ENCODE measurements at places on chromosomes 2 and 18.

DNA sequence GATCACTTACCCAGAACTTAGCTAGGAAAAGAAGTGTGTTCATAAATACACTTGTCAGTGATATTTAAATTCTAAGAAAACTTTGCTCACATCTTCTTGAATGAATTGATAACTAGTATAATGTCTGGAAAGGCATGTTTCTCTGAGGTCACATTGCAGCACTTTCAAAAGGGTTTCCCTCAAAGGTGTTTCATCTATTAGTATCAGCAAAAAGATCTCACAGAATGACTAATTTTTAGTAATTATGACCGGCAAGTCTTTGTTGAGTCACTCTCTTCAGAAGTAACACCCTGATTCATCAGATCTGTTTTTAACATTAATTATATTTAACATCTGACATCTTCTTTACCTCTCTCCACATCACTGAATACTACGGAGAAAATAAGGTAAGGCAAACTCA lies 222.3 kb downstream of the IKZF2 start:
- no peak for DNase-seq

DNA sequence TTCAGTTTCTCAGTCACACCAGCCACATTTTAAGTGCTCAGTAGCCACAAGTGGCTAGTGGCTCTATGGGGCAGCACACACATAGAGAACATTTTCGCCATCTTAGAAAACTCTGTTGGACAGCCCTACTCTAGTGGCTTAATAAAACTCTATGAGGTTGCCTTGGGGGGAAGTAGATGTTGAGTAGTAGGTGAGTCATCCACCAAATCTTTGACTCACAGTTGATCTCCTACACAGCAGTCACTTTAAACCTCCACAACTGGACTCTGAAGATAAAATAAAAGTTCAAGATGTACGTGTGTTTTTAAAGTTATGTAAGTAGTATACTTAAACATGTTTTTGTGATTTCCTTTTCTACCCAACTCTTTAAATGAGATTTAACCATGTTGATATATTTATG lies 379.0 kb downstream of the SETBP1 start:
- no peak for DNase-seq

- DNase-seq: peak; percentile 66
These were observed 42.2 kb upstream of the SMAD7 start for GRCh38 chr18:48992791-48993555.

GRCh38 chr2:27807476-27807875 lies 36.0 kb downstream of the MRPL33 start:
- DNase-seq: no peak

DNA sequence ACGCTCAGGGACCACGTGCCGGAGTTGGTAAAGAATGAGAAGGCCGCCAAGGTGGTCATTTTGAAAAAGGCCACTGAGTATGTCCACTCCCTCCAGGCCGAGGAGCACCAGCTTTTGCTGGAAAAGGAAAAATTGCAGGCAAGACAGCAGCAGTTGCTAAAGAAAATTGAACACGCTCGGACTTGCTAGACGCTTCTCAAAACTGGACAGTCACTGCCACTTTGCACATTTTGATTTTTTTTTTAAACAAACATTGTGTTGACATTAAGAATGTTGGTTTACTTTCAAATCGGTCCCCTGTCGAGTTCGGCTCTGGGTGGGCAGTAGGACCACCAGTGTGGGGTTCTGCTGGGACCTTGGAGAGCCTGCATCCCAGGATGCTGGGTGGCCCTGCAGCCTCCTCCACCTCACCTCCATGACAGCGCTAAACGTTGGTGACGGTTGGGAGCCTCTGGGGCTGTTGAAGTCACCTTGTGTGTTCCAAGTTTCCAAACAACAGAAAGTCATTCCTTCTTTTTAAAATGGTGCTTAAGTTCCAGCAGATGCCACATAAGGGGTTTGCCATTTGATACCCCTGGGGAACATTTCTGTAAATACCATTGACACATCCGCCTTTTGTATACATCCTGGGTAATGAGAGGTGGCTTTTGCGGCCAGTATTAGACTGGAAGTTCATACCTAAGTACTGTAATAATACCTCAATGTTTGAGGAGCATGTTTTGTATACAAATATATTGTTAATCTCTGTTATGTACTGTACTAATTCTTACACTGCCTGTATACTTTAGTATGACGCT lies 5.8 kb downstream of the MYCN start:
- DNase-seq: no peak

DNA sequence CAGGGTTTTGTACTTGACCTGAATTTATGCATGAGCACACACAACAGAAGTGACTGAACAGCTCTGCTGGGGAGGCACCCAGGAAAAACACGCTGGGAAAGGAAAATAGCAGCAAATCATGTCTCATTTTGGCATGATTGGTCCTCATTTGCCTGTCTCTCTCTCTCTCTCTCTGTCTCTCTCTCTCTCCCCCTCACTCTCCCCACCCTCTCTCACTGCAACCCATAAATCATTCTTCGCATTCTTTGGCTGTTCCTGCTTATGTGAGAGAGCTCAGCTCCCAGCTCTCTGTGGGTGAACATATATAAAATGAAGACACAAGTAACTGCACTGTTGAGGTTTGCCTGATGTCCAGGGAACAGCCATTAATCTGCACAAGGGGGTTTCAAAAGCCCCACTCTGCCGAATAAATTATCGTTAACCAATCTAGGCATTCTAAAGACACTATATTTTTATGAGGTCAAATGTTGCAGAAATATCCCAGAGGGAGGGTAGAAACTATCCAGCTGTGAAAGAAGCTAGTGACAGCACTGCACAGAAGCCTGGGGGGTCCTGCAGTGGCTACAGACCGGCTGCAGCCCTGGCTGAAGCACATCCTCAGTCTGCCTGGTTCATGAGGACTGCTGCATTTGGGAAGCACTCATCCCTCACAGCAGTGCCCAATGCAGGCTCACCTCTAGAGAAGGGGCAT lies 260.3 kb downstream of the AFF3 start:
- DNase-seq: no peak

DNA sequence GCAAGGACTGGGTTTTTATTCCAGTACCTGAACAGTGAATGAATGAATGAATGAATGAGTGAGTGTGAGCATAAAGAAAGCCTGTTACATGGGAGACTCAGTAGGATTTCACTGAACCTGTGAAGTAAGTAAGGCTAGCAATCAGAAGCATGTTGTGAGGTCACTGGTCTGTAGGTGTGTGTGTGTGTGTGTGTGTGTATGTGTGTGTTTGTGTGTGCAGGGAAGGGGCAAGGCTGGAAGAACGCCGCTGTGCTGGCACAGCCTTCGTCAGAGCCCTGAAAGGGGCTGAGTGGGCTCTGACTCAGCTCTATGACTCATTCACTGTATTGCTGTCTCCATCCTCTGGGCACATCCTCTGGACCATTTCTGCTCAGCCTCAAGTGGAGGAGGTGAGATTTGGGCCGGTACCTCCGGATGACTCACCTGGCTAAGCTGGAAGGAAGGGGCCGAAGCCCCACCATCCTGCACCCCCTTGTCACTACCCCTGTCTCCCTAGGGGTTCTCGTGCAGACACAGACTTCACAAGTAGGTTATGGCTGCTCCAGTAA lies 51.4 kb upstream of the MRPL33 start:
- DNase-seq: no peak

GRCh38 chr2:236887953-236888793 lies 197.5 kb upstream of the COPS8 start:
- DNase-seq: no peak

GRCh38 chr2:226660526-226660925 lies 139.1 kb downstream of the IRS1 start:
- DNase-seq: no peak

- DNase-seq: no peak
These were observed 39.4 kb downstream of the CTDP1 start for GRCh38 chr18:79718878-79719477.

DNA sequence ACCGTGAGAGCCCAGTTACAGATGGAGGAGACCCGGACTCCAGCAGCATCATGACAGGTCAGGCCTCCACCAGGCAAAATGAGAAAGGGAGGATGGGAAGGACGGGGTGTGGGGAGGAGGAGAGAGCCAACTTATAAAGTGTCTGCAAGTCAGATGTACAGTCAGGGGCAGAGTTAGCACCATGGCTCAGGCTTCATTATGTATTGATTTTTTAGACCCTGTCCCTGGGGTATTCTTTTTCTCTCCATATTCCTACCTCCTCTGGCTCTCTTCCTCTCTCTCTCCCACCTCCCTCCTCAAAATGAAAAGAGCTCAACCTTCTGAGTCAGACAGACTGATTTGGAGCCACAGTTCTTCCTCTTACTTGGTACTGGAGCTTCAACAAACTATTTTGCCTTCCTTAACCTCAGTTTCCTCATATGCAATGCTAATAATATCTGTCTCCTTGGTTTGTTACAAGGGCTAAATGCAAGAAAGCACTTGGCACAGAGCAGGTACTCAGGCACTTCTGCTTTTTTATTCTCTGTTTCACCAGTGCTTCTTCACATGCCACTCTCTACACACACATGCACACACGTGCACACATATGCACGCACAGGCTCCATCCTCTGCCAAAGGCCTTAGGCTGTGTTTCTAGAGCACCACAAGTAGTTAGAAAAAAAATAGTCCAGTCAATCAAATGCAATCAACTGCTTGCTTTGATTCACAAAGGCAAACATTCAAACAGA lies 92.3 kb upstream of the PKDCC start:
- no peak for DNase-seq

DNA sequence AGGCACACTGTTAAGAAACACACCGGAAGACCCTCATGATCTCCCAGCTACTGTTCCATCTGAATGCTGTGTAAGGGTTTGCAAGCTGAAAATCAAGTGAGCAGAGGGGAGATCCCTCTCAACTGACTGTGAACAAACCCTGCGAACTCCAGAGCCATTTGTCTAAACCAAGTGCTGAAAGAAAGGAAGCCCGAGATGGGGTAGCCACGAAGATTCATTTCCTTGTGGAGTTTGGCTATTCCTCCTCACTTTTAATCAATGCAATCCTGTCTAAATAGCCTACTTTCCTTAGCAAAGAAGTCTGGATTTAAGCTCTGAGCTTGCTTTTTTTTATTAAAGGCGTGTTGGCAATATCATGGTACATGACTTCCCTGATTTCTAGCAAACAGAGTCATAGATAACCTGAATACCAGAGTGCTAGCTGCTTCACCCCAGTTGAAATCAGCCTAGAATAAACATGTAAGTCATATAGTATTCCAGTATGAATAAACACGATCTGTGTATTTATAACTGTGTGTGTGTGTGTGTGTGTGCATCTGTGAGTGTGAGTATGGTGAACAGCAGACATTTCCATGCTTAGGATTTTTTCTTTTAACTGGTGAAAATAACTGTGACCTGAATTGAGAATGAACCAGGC lies 365.2 kb downstream of the ZNF521 start:
- DNase-seq: no peak

DNA sequence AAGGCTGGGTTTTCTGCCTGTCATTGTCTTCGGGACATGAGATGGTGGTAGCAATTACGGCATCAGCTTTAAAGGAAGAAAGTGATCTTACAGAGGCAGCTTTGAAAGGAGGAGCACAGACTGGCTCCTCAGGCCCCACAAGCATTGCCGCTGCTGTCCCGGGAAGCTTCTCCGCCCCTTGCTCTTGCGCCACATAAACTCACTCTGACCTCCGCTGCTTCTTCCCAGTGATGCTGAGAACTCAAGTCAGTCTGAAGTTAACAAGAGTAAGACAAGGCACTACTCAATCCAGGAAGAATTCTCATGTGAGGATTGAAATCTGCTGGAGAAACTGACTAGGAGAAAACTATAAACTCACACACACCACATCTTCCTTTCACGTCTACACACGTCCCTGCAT lies 112.4 kb upstream of the RIOK3 start:
- no peak for DNase-seq

- no peak for DNase-seq
These were observed 5.5 kb upstream of the SERTAD2 start for GRCh38 chr2:64659252-64659651.

DNA sequence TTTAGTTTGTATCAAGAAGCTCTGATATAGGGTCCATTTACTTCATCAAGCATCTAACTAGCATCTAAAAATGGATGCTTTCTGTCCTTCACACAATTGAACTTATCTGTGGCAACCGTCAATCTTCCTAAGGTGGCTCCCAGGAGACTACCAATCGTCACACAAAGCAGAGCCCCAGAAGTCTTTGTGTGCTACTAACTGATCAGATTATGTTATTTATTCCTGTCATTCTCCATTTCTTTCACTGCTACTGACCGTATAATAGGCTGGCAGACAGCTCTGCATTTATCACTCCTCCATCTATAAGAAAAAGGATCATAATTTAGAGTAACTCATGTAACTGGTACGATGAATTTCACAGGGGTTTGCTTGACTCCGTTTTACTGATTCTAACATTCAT lies 585.0 kb upstream of the NXPH2 start:
- no peak for DNase-seq

- DNase-seq: no peak
These were observed 72.1 kb downstream of the STPG4 start for GRCh38 chr2:47083005-47083404.

- DNase-seq: no peak
These were observed 1.3 kb upstream of the ZNF516 start for GRCh38 chr18:76496194-76496890.

GRCh38 chr18:3037423-3037915 lies 24.5 kb upstream of the LPIN2 start:
- DNase-seq: peak; percentile 63

- DNase-seq: no peak
These were observed 104.7 kb upstream of the OTOS start for GRCh38 chr2:240245184-240245583.

GRCh38 chr2:119856469-119856901 lies 96.8 kb downstream of the PTPN4 start:
- DNase-seq: no peak

DNA sequence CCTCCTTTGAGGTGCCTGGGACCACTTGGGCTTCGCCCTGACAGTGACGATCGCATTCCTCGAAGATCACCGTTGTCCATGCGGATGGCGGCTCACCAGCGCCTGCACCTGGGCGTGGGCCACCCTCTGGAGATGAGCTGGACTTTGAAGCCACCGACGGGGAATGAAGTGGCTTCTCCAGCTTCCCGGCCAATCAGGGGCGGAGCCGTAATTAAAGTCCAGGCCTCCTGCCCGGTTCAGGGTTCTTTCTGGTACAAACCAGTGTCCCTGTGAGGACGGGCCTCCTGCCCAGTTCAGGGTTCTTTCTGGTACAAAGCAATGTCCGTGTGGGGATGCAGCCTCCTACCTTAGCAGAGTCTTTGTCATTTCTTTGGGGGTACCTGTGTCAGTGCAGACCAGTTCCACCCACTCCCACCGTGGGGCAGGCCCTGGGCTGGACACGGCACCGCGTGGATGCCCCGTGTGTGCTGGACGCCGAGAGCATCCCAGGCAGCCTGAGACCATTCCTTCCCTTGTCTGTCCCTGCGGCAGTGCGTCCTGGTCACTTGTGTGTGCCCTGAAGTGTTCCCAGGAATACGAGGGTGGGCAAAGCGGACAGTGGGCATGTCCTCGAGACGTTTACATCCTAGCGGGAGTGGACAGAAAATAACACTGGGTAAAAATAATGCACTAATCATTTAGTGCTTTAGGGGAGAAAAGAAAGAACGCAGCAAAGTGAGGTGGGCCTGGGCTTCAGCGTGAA lies 55.0 kb downstream of the KCNG2 start:
- peak; percentile 23 for DNase-seq

GRCh38 chr2:3871002-3871401 lies 167.6 kb downstream of the DCDC2C start:
- no peak for DNase-seq

- no peak for DNase-seq
These were observed 29.7 kb upstream of the PID1 start for GRCh38 chr2:229300790-229301189.

Measured in GM13977 (cell line).